Activated B cell treated with CpG ODN at 0.5 μM for 24 hours (primary cell): ENCODE measurements at places on chromosomes 1 and 21. TPM values are rescaled to one million over a fixed set of nuclear protein-coding genes. Genes with fewer than 3 reads are reported as not detected.

TRNP1 gene
- total RNA-seq = 0.24 and 0.44 TPM in 2 replicates

GRCh38 chr1:206828061-206828460, 37.4 kb upstream of the IL20 start:
- no peak overlapping the region for H3K27ac ChIP-seq
- H3K4me1 ChIP-seq = peaks cover 68% of the 10 kb centered on the region
- no peaks in the 10 kb centered on the region for H3K27me3 ChIP-seq
- H3K36me3 ChIP-seq = no peaks in the 10 kb centered on the region

GRCh38 chr1:155379180-155379579, 58.5 kb downstream of the RUSC1 start:
- peaks cover 5% of the 10 kb centered on the region for H3K4me1 ChIP-seq
- no peak overlapping the region for H3K4me3 ChIP-seq
- peaks cover 67% of the 10 kb centered on the region for H3K36me3 ChIP-seq
- no peaks in the 10 kb centered on the region for H3K27me3 ChIP-seq
- no peak overlapping the region for H3K27ac ChIP-seq
- DNase-seq = no peak

- no peaks in the 10 kb centered on the region for H3K4me1 ChIP-seq
- H3K27me3 ChIP-seq = no peaks in the 10 kb centered on the region
- H3K36me3 ChIP-seq = no peaks in the 10 kb centered on the region
- H3K4me3 ChIP-seq = no peak overlapping the region
- no peak for DNase-seq
Measured at GRCh38 chr1:86119214-86119764, 37.3 kb downstream of the COL24A1 start.

KRTAP12-2 gene
- not detected in 2 replicates for total RNA-seq

GRCh38 chr21:40901691-40902090, 54.7 kb upstream of the DSCAM start:
- no peak overlapping the region for H3K27ac ChIP-seq
- H3K4me1 ChIP-seq = no peaks in the 10 kb centered on the region
- H3K36me3 ChIP-seq = no peaks in the 10 kb centered on the region
- no peak for DNase-seq

SLC35F3 gene
- total RNA-seq = not detected in 2 replicates

- H3K36me3 ChIP-seq = no peaks in the 10 kb centered on the region
- DNase-seq = no peak
- no peak overlapping the region for H3K27ac ChIP-seq
- H3K4me1 ChIP-seq = no peaks in the 10 kb centered on the region
- H3K27me3 ChIP-seq = peaks cover 6% of the 10 kb centered on the region
Measured at GRCh38 chr1:40588586-40588985, 57.1 kb downstream of the ZNF684 start.

DNA sequence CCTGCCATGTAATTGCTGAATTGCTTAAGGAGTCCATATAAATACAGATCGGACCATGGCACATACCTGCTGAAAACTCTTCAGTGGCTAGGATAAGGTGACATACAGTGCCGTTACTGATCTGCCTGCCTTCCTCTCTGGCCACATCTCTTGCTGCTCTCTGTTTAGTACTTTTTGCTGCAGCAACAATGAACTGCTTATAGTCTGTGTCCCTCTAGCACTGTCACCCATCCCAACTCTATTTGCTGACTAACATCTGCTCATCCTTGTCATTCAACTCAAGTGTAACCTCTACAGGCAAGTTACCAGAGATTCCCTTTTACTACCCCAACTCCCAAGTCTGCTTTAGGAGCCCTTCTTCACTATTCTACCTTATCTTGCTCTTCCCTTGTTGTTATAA, 65.6 kb downstream of the GTF2B start:
- H3K27ac ChIP-seq = no peak overlapping the region
- H3K36me3 ChIP-seq = peaks cover 54% of the 10 kb centered on the region
- no peaks in the 10 kb centered on the region for H3K4me1 ChIP-seq
- no peak for DNase-seq
- H3K27me3 ChIP-seq = no peaks in the 10 kb centered on the region
- no peak overlapping the region for H3K4me3 ChIP-seq

POU3F1 gene
- 6.1 and 6.2 TPM in 2 replicates for total RNA-seq

CD1B gene
- not detected in 2 replicates for total RNA-seq

NR5A2 gene
- 0.05 and 0.07 TPM in 2 replicates for total RNA-seq

GRCh38 chr1:89483757-89484077, 40.9 kb upstream of the LRRC8B start:
- no peaks in the 10 kb centered on the region for H3K4me1 ChIP-seq
- DNase-seq = no peak

DNA sequence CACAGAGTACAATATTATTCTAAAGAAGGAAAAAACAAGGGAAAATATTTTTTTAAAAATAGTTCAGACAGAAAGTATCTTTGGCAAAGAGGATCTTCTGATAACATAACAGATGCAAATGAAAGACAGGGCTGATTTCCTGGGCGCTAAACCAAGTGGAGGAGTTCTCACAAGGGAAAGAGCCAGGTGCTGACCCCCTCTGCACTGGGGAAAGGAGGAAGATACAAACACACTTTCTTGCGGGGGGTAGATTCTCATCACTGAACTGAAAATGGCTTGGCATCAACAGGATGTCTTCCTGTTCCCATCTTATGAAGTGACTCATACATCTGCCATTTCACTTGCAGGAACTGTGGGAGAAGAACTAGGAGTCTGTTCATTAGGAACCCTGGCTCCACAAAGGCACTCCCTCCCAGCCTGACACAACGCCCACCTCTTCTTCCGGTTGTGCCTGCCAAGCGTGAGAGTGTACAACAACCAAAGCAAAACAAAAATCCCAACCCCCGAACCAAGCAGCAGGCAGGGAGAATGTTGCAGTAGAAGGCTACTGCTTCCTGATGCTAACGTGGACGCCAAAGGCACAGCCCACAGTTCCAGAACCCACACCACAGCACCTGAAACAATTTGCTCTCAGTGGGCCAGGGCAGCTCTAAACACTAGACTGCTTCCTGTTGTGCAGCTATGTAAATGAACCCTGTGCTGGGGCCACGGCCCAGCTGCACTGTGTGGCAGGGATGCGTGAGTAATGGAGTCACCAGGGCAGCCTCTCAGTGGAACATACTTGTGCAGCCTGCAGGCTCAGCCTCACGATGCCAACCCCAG, 51.0 kb downstream of the GADD45A start:
- H3K27me3 ChIP-seq = no peaks in the 10 kb centered on the region
- no peaks in the 10 kb centered on the region for H3K36me3 ChIP-seq

- H3K27ac ChIP-seq = no peak overlapping the region
- H3K4me1 ChIP-seq = peaks cover 7% of the 10 kb centered on the region
Measured at GRCh38 chr1:113993072-113993471, 13.8 kb downstream of the OLFML3 start.

PLA2G5 gene
- not detected in 2 replicates for total RNA-seq

DNA sequence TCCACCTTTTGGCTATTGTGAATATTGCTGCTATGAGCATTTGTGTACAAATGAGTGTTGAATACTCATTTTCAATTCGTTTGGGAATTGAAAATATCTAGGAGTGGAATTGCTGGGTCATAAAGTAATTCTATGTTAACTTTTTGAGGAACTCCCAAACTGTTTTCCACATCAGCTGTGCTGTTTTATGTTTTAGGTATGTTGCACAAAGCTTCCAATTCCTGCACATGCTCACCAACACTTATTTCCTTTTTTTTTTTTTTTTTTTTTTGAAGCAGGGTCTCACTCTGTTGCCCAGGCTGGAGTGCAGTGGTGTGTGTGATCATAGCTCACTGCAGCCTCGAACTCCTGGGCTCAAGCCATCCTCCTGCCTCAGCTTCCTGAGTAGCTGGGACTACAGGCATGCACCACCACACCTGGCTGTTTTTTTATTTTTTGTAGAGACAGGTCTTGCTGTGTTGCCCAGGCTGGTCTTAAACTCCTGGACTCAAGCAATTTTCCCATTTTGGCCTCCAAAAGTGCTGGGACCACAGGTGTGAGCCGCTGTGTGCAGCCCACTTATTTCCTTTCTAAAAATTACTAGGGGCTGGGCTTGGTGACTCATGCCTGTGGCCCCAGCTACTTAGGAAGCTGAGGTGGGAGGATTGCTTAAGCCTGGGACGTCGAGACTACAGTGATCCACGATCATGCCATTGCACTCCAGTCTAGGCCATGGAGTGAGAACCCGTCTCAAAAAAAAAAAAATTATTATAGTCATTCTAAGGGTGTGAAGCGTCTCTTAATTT, 33.4 kb downstream of the TMCC2 start:
- no peak overlapping the region for H3K27ac ChIP-seq
- H3K4me1 ChIP-seq = peaks cover 2% of the 10 kb centered on the region
- H3K36me3 ChIP-seq = no peaks in the 10 kb centered on the region
- peaks cover 8% of the 10 kb centered on the region for H3K27me3 ChIP-seq
- DNase-seq = no peak
- no peak overlapping the region for H3K4me3 ChIP-seq

- H3K27me3 ChIP-seq = peaks cover 12% of the 10 kb centered on the region
- no peak within 1 kb of the TSS for H3K27ac ChIP-seq
- no peaks in the 10 kb centered on the region for H3K4me1 ChIP-seq
- DNase-seq = no peak
- no peak within 1 kb of the TSS for H3K4me3 ChIP-seq
Measured at GRCh38 chr1:162412002-162412401, at the start of gene SH2D1B. SH2D1B (minus strand) TSS chr1:162412136; CDS start chr1:162412016, 120 bp downstream.

- DNase-seq = no peak
- peaks cover 49% of the 10 kb centered on the region for H3K36me3 ChIP-seq
- H3K27ac ChIP-seq = no peak overlapping the region
Measured at GRCh38 chr1:20896826-20897225, 109.7 kb upstream of the HP1BP3 start.

BTBD8 gene
- total RNA-seq = 0.46 and 0.51 TPM in 2 replicates

GRCh38 chr1:59285691-59286090, 11.2 kb upstream of the FGGY start:
- H3K27ac ChIP-seq = no peak overlapping the region
- H3K36me3 ChIP-seq = no peaks in the 10 kb centered on the region
- no peaks in the 10 kb centered on the region for H3K27me3 ChIP-seq
- H3K4me1 ChIP-seq = peaks cover 7% of the 10 kb centered on the region
- H3K4me3 ChIP-seq = no peak overlapping the region

DNA sequence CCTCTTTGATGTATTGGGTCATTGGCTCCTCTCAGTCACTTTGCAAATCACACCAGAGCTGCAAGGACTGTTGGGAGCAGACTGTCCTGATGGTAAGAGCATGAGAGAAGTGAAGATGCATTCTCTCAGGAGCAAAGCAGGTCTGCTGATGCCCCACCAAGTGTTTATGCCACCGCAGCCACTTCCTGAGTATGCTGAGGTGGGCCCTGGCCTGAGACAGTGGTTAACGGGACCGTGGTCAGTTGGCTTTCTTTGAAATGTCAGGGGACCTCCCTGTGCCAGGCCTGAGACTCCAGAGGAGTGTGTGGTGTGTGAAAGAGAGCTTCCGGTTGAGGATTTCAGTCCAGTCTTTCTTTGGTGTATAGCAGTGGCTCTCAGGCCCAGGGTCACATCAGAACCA, 79.4 kb downstream of the SPATA46 start:
- H3K36me3 ChIP-seq = no peaks in the 10 kb centered on the region
- no peak overlapping the region for H3K4me3 ChIP-seq
- no peak overlapping the region for H3K27ac ChIP-seq
- no peak for DNase-seq
- peaks cover 24% of the 10 kb centered on the region for H3K27me3 ChIP-seq

DNA sequence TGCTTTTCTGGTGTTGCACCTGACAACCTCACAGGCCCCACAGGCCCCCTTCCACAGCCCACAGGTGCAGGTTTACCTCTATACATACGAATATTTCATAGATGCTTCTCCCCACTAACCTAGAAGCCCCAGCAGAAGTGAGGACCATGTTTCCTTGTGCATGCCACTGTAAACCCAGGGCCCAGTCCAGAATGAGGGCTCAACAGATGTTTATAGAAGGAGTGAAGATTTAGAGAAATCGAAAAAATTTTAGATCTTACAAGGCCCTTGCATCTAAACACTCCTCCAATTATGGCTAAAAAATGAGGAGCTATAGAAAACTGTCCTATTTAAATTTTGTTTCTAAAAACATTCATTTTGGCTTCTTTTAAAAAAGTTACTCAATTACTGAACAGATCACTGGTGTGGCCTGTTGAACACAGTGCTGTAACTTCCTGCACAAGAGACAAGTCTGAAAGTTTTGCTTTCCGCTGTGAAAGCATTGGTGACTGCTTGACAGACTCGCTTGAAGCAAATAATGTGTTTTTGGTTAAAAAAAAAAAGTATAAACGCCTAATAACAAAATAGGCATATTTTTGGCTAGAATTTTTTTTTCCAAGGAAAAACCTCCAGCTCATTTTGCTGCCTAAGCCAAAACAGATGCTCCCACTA, 1.2 kb downstream of the ABCB10 start:
- no peak for DNase-seq
- peaks cover 9% of the 10 kb centered on the region for H3K36me3 ChIP-seq
- peaks cover 33% of the 10 kb centered on the region for H3K4me1 ChIP-seq
- H3K27me3 ChIP-seq = no peaks in the 10 kb centered on the region
- H3K4me3 ChIP-seq = peak overlapping the region; percentile 84
- peak overlapping the region; percentile 78 for H3K27ac ChIP-seq

GRCh38 chr1:150999051-150999674, 7.5 kb downstream of the MINDY1 start:
- H3K27ac ChIP-seq = no peak overlapping the region
- H3K27me3 ChIP-seq = no peaks in the 10 kb centered on the region
- H3K4me1 ChIP-seq = peaks cover 15% of the 10 kb centered on the region
- H3K4me3 ChIP-seq = no peak overlapping the region
- no peak for DNase-seq
- peaks cover 33% of the 10 kb centered on the region for H3K36me3 ChIP-seq

DNA sequence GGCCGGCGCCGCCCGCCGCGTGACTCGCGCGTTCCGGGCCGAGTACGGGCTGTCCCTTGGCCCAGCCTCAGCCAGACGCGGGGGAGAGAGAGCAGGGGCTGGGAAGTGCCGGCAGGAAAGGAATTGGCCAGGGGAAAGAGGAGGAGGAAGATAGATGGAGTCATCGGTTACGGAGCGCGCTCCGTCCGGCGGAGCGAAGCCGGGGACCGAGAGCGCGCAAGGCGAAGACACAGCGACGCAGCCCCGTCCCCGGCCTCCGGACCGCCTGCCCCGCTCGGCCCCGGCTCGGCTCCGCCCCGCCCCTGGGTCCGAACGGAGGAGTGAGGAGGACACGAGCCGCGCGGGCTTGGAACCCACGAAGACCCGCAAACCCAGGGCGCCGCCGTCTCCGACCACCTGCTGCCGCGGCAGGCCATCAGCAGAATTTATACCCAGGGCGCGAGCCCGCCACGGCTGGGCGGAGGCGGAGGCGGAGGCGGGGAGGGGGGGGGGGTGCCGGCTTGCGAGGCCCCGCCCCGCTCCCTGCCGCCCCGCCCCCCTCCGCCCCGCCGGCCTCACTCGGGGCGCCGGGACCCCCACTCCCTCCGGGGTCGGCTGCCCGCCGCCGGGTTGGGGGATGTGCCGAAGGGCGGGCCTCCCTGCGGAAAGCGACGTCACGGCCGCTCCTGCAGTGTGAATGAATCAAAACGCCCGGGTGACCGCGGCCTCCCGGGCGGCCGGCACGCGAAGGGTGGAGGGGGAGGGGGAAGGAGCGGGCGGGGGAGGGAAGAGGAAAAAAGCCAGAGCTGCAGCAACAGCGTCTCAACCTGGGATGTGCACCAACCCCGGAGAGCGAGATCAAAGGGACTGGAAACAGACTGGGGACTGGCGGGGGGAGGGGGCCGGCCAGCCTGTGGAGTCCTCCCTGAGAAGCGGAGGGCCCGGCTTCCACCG, at the start of gene LHX4:
LHX4 (plus strand) TSS at position 782 of the 933 bp plus-strand sequence. CDS start 266 bp downstream, outside the sequence.
- H3K36me3 ChIP-seq = no peaks in the 10 kb centered on the region
- DNase-seq = peak; percentile 39
- no peak within 1 kb of the TSS for H3K27ac ChIP-seq
- H3K4me3 ChIP-seq = peak within 1 kb of the TSS; percentile 78
- peaks cover 53% of the 10 kb centered on the region for H3K27me3 ChIP-seq
- H3K4me1 ChIP-seq = peaks cover 33% of the 10 kb centered on the region
